Naive thymus-derived CD4-positive, alpha-beta T cell (primary cell): ENCODE measurements at places on chromosomes 12 and 14. TPM values are rescaled to one million over a fixed set of nuclear protein-coding genes. Genes with fewer than 3 reads are reported as not detected.

The RILPL1 gene
- 9.2 TPM for total RNA-seq

The NANOG gene
- not detected for total RNA-seq

GRCh38 chr14:81450100-81450531 lies 50.0 kb upstream of the STON2 start:
- DNase-seq: no peak

DNA sequence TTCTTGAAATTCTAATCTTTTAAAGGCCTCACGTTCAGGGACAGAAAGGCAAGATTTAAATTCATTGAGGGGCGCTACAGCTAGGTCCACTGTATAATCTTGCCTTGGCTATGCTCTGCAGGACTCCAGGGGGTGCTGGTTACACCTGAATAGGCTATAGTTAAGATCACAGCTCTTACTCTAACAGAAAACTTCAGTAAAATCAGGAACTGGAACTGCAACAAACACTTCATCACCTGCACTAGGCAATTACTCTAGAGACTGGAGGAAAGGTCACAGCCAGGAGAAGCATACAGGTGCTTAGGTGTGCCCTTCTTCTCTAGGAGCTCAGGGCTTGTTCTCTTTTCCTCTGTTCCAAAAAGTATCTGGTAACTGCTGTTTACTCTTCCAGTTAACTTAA lies 20.9 kb downstream of the SLCO1C1 start:
- DNase-seq: no peak

DNA sequence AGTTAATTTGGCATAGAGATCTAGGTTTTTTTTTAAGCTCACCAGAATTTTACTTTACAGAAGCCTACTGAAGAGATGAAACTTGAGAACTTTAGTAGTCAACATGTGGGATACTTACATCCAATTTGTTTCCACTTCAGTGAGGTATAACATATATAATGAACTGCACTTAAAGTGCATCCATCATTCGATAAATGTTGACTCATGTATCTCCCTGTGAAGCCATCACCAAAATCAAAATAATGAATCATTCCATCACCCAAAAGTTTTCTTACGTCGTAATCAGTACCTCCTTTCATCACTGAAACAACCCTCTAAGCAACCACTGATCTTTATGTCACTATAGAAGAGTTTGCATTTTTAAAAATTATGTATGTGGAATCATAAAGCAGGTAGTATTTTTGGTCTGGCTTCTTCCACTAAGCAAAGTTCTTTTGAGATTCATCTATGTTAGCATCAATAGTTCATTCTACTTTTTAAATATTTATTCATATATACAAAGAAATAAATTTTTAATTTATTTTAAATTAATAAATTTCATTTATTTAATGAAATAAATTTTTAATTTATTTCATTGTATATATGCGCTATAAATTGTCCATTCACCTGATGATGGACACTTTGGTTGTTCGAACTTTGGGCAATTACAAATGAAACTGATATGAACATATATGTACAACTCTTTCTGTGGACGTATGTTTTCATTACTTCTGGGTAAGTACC lies 2.0 kb upstream of the CPNE8 start:
- no peak for DNase-seq

DNA sequence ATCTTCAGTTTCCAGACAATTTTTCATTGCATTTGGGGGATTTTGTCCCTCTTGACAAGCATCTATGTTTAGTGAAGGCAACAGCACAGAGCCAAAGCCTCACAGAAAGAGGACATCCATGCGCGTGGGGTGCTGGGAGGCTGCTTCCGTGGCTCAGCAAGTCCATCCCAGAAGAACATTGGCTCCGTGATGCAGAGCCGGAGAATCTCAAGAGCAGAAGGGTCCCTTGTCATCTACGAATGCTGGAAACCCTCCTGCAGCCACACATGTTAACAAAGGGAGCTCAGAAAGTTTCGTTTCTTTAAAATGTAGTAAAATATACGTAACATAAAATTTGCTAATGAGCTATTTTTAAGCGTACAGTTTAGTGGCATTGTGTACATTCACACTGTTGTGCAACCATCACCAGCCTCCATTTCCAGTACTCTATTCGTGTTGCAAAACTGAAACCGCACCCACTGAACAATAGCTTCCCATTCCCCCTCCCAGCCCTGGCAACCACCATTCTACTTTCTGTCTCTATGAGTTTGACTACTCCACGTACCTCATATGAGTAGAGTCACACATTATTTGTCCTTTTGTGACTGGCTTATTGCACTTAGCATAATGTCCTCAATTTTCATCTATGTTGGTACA lies 185.9 kb downstream of the TTC7B start:
- DNase-seq: no peak

GRCh38 chr12:53090105-53090504 lies 7.4 kb upstream of the IGFBP6 start:
- no peak for DNase-seq

DNA sequence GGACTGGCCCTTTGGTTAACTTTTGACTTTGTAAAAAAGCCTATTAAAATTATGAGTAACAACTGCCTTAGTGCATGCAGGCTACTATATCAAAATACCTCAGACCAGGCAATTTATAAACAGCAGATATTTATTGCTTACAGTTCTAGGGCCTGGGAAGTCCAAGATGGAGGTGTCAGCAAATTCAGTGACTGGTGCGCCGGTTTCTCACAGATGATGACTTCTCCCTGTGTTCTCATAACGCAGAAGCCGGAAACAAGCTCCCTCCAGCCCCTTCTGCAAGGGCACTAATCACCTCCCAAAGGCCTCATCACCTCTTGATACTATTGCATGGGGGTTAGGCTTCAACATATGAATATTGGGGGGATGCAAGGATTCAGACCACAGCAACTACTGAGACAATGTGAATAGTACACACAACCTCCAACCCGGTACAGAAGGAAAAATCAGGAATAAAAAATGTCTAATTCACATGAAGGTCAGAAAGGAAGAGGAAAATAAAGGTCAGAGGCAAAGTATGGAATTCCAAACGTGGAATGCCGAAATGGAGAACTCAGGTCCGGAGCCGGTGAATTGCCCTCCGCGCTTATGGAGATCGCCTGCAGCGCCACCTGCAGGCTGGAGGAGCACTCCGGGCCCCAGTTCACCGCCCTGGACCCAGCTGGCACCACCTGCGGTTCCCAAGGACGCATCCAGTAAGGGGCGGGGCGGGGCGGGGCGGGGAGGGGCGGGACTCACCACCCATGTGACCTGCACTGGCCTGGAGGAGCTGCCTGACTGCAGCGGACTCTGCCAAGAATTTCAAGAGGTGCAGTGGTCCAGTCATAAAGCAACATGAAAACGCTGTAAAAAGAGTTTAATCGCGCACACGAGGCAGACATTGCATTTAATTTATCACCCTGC lies 203.4 kb downstream of the KIF26A start:
- no peak for DNase-seq

- DNase-seq: no peak
Measured at GRCh38 chr14:104316723-104317491, 178.5 kb downstream of the KIF26A start.

GRCh38 chr14:69798339-69798735 lies 1.3 kb upstream of the SLC10A1 start:
- no peak for DNase-seq

DNA sequence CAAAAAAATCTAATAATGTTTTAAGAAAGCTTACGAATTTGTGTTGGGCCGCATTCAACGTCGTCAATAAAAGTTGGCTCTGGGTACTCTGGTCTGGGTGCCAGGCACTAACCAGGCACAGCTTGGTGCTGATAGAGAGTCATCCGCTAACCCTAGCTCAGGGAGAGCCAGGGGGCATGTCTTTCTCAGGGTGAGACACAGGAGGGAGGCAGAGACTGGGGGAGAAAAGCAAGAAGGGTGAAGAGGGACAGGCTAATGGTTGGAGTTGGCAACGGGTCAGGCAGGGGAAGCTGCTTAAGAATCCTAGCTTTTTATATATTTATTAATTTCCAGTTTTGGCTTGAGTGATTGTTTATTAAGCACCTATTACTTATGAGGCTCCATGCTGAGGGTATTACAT lies 105.0 kb downstream of the CMKLR1 start:
- no peak for DNase-seq
